Stimulated activated CD8-positive, alpha-beta memory T cell treated with anti-CD3 and anti-CD28 coated beads, Interleukin-7, amount 100 ng/mL, for 4 hours (primary cell): ENCODE measurements at places on chromosomes 16 and 17.

DNA sequence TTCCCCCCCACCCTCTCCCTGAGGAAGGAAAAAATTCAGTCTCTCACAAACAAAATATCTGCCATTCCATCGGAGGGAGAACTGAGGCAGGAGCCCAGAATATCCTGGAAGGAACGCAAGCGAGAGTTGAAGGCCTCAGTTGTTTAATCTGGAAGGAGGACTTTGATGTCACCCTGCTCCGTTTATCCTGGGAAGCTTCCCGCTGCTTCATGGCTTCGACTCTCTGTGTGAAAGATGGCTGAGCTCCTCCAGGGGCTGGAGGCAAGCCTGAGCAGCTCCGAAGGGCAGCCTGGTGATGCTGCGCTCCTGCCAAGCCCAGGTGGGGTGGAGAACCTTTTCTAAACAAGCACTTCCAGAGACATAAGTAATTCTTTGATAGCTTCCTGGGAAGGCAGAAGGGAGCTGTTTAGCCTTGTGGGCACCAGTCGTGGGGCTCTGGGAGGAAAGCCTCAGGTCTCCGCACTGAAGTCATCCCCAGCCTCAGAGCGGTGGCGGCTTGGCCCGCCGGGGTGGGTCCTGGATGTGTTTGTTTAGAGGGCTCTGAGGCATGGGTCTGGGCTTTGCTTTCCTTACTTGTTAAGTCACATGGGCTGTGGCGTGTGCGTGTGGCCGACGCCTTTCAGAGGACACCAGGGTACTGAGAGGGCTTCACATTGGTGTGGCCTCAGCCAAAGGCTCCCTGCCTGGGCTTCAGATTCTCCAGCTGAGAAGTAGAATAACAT, 7.9 kb downstream of the NKD1 start:
- DNase-seq: no peak

DNA sequence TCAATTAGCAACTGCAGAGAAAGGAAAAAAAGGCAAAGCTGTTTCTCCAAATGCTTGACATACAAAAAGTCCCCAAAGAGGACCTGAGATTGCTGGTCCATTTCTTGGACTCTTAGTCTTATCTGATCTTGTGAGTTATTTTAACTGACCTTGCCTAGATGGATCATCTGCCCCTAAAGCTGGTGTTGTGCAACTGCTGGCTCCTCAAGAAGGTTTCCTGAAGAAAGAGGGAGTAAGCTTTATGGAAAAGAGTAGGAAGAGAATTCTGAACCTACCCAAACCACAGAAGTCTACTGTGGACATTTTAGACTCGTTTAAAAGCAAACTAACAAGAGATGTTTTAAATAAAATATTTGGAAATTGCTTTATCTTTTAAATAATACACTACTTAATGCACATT, 140.0 kb upstream of the HS3ST3A1 start:
- DNase-seq: no peak

DNA sequence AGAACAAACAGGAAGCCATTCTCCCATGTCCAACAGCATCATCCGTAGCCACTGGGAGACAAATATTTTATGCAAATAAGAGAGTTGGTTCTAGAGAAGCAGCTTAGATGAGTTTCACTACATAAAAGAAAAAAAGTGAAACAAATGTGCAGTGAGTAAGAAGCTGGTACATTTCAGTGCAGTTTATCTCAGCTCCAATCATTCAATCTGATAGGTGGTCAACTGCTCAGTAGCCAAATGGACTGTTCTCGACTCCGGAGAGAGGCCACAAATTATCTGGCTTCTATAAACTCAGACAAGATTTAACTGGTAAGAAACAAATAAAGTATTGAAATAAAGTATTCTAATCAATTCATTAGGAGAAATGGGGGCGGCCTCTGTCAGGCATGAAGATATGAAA, 68.3 kb downstream of the MAF start:
- no peak for DNase-seq

DNA sequence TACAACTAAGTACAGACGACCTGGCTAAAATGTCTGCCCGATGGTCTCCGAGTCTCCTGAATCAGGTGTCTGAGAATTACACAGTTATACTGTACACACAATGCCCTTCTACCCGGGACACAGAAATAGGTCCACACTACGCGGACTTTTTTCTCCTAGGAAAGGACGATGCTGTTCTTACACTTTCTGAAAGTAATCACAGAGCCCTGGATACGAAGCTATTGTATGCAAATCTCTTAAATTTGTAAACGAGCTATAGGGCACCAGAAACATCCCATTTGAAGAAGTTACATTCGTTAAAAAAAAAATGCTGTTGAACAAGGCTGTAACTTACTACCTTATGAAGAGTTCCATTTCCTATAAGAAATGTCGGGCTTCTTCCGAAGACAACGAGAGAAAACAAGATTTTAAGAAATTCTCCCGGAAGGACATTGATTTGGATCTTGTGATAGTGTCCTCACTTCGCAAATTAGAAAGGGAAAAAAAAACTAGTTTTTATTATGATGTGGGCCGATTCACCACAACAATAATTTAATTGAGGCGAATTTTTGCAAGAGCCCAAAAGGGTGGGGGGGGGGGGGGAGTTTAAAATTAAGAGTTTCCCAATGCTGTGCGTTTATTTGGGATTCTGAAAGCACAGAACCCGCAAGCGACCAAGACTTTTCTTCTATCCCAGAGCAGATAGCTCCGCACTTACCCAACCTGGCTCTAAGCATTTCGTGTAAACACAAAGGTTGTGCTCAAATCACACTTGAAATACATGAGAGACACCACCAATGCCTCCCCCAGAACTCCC, 1.5 kb upstream of the SOX9 start:
- DNase-seq: no peak

DNA sequence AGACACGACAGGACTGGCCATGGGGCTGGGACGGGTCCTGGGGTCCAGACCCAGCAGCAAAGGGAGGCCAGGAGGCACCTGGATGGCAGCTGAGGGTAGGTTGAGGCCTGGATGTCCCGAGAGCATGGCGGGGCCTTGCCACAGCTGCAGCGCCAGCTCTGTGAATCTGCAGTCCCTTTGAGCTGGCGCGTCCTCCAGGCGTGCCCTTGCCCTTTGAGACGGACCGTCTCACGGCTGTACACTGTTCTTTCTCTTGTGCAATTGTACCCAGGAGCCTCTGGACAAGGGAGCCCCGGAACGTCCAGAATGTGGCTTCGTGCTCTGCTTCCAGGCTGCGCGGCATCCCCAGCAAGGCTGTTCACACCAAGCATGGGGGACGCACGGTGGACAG, 69.5 kb upstream of the CIBAR2 start:
- DNase-seq: no peak

DNA sequence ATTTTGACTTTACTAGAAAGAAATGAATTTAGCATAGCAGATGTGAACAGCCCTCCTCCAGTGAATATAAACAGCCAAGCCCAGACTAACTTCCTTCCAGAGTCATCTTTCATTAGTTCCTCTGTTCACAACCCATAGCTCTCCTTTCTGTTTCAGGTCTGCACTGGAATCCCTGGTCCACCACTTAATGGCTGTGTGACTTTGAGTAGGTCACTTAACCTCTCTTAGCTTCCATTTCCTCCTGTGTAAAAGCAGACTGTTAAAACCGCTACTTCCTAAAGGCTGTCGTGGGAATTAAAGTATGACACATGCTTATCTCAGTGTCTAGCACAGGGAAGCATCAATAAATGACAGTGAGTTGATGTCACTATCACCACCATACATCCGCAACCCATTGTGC, 7.5 kb downstream of the SLC6A4 start:
- no peak for DNase-seq

DNA sequence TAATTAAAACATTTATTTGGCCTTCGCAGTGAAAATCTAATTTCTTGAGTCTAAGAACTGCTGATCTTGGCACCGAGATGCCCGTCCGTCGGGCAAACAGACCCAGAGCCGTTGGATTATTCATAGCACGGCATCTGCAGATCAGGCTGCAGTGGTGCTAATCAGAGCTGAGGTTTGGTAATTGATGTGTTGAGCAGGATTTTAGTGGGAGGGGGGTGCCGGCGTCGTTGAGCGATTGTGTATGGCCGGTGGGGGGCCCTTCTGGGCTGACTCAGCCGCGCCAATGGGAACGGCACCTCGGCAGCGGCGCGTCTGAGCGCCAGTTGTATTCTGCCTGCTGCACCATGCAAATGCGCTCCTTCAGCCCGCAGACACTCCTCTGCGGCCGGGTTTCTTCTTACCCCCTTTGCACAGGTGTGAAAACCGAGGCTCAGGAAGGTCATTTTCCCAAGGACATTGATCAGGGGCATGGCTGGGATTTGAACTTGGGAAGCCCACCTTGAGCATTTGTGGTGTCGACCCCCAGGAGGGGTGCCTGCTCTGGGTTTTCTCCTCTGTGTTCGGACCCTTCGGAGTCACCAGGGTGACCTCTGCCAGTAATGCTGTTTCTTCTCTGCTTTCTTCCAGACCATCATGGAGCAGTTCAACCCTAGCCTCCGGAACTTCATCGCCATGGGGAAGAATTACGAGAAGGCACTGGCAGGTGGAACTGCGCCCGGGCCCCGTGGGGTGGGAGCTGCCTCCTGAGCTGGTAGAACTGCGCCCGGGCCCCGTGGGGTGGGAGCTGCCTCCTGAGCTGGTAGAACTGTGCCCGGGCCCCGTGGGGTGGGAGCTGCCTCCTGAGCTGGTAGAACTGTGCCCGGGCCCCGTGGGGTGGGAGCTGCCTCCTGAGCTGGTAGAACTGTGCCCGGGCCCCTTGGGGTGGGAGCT, 18.4 kb downstream of the BAIAP2 start:
- DNase-seq: no peak

DNA sequence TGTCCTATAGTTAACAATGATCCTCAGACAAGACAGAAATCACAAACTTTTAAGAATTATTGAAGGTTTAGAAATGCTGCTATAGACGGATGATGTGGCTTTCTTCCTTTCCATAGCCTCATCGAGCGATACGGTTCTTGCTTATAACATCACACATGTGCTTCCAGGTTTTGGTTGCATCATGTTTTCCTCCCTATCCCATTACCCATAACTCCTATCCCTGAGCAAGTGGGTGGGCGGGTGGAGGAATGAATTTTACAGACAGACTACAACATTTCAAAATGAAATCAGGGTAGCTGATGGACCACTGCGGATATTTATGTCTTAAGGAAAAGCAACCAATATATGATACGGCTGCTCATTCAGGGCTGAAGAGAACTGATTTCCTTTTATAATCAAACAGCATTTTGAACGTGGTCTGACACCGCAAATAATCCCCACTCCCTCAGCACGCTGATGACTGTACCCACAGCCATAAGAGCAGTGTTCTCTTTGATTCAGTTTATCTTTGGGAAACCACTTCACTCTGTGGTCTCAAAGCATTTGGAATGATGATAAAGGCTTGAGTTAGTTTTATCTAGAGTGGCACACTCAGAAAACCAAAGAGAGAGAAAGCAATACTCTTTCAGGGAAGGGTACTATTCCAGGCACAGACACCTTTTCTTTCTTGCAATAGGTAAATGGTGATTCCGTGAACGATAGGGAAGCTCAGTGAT, 4.6 kb upstream of the AKTIP start:
- no peak for DNase-seq

GRCh38 chr17:80264205-80265075, 3.8 kb downstream of the RNF213 start:
- DNase-seq: no peak

- no peak for DNase-seq
These were observed 277.1 kb downstream of the CEP112 start for GRCh38 chr17:65914784-65915342.

GRCh38 chr17:32943206-32943605, 15.3 kb downstream of the TMEM98 start:
- DNase-seq: no peak

- no peak for DNase-seq
These were observed 25.0 kb upstream of the RSL1D1 start for GRCh38 chr16:11876306-11876705.

DNA sequence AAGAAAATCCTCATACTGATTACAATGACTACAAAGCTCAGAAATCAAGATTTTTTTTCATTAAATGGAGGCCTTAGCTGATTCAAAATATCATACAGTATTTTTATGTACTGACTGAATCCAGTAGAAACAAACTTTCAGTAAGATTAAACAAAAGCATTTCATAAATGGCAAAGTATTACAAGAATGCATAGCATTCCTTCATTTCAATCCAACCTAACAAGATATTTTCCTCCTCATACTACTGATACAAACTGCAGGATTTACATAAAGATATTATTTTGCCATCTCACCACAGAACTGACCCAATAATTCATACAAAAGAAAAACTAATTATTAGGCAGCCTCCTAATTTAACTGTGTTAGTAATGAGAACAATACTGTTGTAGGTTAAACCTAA, 6.2 kb upstream of the KANSL1 start:
- DNase-seq: no peak

DNA sequence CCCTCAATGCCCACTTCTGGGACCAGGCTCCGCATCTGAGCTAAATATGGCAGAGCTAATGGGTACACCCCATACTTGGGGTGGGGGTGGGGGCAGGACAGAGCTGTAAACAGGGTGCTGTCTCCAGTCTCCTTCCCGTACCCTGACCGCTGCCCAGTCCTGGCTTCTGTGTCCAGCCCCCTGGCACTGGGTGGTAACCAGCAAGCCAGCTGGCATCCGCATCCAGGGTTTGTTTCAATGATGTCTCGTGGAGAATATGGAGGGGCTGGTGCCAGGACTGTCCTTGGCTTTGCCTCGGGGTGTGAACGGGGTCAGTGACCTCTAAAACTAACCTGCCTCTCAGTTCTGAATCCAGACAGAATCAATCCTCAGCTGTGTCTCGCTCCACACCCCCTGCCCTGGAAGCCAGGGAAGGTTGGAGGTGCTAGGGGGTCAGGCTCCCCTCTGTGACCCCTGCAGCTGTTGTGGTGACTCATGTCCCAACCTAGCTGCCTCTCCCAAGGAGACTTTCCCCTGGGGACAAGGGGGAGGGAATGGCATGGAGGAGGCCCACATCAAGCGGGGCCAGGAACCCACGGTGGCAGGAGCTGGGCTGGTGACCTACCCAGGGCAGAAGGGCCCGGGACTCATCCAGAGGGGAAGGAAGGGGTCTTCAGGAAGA, 1.5 kb upstream of the PNMT start:
- DNase-seq: no peak

GRCh38 chr17:17547210-17547764, 44.2 kb downstream of the PEMT start:
- DNase-seq: no peak

- no peak for DNase-seq
These were observed 36.5 kb downstream of the PIPOX start for GRCh38 chr17:29079433-29079832.

DNA sequence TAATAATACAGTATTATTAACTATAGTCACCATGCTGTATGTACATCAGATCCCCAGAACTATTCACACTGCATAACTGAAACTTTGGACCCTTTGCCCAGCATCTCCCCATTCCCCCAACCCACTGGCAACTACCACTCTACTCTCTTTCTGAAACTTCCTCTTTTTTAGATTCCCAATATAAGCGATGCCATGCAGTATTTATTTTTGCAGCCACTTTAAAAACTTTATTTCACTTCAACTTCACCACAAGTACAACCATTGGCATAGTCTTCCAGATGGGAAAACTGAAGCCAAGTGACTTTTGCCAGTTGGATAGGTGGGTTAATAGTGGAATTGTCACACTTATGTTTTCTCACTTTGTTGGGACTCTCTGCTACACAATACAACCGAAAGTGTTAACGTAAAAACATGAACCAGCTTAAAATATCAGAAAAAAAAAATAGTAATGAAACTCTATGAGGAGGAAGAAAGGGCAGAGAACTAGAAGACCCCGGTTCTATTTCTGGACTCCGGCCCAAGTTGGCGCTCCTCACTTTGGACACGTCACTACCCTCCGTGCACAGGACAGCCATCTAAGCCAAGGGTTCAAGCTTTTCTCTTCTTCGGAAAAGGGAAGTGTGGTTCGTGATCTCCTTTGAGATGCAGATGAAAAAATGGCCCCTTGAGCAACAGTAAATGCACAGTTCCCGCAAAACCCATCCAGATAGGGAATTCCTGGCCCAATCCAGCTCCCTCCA, 743 bp downstream of the SHCBP1 start:
- no peak for DNase-seq
